Stimulated activated CD8-positive, alpha-beta memory T cell treated with anti-CD3 and anti-CD28 coated beads, Interleukin-2, amount 100 ng/mL, for 1 hour (primary cell): ENCODE measurements at places on chromosomes 5 and 9.

GRCh38 chr9:2126331-2126803 is 111.2 kb downstream of the SMARCA2 start:
- no peak for DNase-seq

DNA sequence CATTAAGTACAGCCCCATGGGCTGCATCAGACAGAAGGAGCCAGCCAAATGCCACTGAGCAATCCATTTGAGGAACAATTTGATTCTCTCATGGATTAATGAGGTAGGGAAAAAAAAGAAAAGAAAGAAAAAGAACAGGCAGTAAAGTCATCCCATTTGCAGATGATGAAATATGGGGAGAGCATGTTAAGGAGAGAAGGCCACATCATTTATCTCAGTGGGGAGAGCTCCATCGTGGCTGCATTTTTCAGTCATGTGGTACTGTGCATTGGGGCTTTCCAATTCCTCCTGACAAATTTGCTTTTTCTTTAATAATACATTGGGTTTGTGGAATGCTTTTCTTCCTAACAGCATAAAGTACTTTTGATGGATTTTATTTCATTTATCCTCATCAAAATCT is 375.2 kb upstream of the TLE4 start:
- no peak for DNase-seq

DNA sequence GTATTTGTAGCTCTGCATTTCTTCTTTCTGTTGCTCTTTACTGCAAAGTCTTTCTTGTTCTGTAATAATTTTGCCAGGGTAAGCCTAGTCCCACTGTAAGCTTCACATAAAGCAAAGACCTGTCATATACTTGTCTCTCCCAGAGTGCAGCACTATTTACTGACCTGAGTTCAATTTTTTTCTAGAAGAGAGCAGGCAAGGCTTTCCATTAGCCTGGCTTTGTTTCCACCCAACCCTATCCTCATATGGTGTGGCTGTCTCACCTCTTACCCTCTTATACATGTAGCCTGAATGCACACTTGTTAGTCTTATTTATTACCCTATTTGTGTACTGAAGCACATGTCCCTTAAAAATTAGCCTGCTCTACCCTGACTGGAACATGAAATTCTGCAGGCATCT is 170.4 kb downstream of the EFNA5 start:
- no peak for DNase-seq

DNA sequence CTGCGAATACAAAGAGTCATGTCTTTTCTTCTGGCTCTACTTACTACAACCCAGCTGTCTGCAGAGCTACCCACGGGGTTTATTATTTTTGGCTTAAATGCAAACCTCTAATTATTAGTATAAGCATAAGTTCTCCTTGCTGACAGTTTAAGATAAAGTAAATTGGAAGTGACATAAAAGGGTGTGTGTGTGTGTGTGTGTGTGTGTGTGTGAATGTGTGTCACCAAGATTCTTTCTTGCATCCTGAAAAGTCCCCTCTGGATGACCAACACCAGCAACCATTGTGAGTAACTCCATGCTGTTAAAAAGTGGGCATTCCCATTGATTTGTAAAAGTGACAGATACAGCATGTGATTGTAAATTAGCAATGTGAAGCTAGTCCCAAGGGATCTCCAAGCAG is 803.8 kb upstream of the ZNF608 start:
- DNase-seq: no peak

- DNase-seq: no peak
Measured at GRCh38 chr9:78575081-78575480, 278.2 kb downstream of the PSAT1 start.

DNA sequence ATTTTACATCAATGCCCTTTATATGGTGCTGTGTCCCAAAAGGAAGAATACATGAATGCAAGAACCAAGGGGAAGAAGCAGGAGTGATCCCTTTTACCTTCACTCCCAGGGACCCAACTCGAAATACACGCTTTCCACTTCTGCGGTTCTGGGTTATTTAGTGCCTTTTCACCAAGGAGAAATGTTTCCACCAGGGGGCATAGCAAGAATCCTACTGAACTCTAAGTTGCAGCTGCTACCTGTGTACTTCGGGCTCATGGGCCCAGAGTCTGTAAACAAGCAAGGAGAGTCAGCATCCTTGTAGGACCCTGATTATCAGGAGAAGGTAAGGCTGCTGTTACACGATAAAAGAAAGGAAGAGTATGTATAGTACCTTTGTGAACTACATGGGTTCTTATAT is 45.7 kb downstream of the DPYSL3 start:
- no peak for DNase-seq

GRCh38 chr5:83547161-83547560 is 75.6 kb downstream of the VCAN start:
- DNase-seq: no peak

GRCh38 chr5:180830253-180831138 is 27.9 kb upstream of the MGAT1 start:
- DNase-seq: peak; percentile 41
